ENCODE measurements at places on chromosomes 2 and 18. TPM values are rescaled to one million over a fixed set of nuclear protein-coding genes. Genes with fewer than 3 reads are reported as not detected.

SIX3 gene
- total RNA-seq: 0.21 TPM

ANAPC1 gene
- 75.1 TPM for total RNA-seq

AFF3 gene
- total RNA-seq: 2.2 TPM

B3GNT7 gene
- total RNA-seq: 83.3 TPM
